ENCODE measurements at places on chromosomes 11 and 22.

- no peak for DNase-seq
These were observed 14.1 kb upstream of the KIAA0930 start for GRCh38 chr22:45254789-45255278.

DNA sequence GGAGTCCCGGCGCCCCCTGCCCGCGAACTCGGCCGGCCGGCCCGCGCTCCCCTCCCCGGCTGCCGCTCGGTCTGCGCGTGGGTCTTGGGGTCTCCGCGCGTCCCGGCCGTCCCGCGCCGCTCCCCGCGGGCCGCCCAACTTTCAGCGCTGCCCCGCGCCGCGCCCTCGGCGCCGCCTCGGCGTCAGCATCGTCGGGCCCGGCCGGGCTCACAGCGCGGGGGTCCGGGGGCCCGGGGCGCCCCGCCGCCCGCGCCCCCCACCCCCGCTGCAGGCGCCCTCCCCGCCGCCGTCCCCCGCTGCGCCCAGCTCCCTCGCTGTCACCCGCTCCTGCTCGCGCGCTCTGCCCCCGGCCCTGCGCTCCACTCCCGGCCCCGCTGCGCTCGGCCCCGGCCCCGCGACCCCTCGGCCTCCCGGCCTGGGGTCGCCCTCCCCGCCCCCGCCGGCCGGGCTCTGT is at the start of gene KCNJ4:
Gene KCNJ4 (minus strand): TSS at position 124 of the 454 bp plus-strand sequence. CDS start 27,067 bp downstream, outside the sequence.
- no peak for DNase-seq

- no peak for DNase-seq
These were observed 585.5 kb downstream of the NTM start for GRCh38 chr11:131955904-131956303.

DNA sequence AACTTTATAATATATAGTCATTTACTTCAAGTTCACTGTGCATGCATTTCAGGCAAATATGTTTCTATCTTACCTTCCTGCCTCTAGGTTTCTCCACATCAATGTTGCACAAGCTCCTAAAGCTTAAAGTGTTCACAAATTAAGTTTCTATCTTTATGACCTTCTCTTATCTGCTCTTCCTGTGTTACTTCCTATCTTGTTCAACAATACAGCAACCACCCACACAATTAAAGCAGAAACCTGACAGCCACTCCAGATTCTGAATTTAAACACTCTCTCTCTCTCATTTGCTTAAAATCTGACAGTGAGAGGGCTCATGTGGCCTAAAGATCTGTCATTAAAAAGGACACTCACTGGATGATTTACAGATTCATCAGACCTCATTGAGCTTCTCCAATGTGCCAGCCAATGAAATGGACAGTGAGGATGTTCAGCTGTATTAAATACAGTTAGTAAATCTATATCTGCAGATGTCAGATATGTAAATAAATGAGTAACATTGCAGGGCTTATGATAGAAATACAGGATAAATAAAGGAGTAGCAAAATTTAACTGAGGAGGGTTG is 10.9 kb downstream of the PDGFD start:
- DNase-seq, result no peak

DNA sequence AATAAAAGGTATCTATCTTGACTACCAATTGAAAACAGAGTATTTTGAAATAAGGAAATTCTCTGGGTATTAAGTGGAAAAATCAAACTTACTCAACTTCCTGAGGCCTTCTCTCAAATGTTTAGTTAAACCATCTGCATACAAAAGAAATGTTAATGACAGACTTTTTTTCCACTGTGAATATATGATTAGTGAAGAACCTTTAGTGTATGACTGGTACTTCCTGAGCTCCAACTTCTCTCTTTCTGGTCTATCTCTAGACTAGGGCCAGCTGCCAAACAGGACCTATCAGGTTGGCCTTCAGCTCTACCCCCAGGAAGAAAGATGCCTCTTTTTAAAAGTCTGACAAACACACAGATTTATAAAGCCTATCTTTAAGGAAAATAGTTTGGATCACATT is 68.8 kb upstream of the SCUBE2 start:
- DNase-seq, result no peak

DNA sequence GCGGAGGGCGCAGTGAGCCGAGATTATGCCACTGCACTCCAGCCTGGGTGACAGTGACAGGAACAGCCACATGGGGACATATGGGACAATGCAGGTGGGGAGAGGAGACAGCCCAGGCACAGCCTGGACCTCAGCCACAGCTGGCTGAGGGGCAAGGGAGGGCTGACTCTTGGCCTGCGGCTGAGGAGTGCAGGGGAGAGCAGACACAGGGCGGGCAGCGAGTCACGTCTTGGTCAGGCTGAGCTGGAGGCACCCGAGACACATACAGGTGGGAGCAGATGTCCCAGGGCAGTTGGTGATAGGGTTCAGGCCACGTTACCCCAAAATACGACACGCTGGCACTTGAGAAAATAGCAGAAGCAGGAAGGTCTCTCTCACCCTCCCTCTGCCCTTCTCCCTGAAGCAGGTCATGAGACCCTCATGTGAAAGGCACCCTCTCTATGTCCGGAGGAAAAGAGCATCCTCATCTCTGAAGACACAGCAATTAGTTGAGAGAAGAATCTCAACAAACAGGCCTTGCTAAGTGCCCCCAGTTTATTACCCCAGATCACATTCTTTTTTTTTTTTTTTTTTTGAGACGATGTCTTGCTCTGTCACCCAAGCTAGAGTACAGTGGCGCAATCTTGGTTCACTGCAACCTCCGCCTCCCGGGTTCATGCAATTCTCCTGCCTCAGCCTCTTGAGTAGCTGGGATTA is 10.5 kb downstream of the KIAA0930 start:
- DNase-seq, result no peak

DNA sequence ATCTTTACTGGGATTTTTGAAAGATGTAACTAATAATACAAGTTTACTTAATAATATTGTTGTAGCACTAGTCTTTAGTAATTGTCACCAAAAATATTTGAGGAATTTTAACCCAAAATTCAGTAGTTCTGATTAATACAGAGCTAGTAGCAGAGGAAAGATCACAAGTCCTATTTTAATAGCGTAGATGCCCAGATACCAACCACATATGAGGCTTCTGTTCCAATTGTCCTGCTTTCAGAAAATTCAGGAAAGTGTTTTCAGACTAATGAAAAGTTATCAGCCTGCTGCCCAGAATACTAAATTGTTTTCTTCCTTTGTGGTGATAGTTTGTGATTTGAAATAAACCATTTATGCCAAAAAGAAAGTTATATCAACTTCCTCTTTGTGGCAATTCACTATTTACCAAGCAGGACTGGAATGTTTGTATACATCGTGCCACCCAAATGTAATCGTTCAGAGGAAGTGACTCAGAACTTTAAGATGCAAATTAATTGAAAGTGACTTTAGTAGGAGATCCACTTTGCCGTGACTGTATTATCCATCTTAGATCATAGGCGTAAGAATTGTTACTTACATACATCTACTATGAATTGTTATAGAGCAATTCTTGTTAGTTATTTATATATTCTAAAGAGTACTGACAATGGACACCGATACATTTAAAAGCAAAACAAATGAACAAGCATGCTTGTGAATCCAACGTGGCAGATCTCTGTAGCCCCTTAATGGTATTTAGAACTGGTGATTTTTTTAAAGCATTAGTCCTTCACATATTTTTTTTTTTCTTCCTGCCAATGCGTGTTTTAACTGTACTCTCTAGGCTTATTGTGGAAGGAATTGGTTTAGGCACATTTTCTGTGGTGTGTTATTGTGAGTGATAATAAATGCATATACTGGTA is 231.0 kb downstream of the DDX10 start:
- no peak for DNase-seq

DNA sequence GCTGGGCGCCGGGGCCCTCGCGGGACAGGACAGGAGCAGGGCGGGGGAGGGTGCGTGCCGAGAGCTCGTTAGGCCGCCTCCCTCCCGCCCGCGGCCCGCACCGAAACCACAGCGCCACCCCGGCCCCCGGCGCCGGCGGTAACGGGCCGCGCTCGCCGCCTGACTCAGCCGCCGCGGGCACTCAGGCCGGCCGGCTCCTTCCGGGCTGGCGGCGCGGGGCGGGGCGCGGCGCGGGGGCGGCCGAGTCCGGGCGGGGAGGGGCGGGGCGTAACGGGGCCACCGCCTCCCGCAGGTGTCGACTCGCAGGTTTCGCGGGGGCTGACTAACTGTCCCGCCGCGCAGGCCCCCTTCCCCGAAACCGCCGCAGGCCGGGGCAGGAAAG is at the start of gene AP5B1:
Gene AP5B1 (minus strand): TSS at position 207 of the 382 bp plus-strand sequence. CDS start 385 bp downstream, outside the sequence.
- no peak for DNase-seq

DNA sequence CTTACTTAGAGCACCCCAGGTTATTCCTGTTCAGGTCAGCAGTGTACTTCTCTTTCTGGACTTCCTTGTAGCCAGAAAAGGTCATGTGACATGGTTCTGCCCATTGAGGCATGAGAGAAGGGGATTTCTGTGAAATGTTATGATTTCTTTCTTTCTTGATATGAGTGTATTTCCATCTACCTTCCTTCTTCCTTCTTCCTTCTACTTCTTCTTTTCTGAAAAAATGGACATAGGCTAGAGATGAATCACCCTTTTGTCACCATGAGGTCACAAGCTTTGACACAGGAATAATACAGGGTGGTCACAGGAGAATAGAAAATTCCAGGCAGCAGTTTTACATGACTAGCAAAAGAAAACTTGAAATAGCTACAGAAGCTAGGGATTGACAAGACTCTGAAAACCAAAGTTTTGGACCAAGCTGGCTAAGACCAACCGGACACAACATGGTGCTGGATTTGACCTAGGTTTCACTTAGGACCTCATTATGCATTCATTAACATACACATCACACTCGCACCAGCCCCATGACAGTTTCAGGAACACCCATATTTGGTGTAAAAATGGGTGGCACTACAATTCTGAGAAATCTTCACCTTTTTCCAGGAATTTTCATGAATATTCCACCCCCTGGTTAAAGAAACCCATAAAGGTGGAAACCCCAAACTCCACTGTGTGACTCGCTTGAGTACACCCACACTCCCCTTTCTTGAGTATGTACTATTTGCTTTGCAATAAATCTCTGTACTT is 21.2 kb upstream of the MAP6 start:
- DNase-seq, result no peak

- DNase-seq, result no peak
These were observed 1.0 kb upstream of the GLB1L2 start for GRCh38 chr11:134330611-134331353.

DNA sequence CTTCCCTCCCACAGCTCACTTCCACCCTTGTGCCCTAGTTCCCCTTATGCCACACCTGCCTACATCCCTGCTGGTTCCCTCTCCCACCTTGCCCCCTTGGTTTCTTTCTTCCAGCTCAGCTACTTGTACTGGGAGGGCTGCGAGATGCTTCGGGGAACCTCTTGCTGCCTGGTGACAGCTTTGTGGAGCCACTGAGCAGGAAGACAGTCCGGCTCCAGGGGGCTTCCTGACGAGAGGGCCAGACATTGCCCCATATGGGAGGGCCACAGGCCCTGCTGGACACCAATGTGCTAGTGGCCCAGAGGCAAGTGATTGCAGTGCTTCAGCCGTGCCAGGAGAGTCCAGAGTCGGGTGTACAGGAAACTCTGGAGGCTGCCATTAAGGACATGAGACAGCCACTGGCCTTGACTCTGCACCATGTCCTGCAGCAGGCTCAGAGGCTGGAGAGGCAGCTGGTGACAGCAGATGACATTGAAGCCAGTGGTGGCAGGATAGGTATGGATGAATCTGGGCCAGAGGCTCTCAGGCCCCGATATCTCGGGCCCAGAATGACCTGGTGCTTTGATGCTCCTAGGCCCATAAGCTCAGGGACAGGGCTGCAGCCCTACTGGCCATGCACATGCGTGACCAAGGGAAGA is 54.3 kb downstream of the BTG4 start:
- no peak for DNase-seq

DNA sequence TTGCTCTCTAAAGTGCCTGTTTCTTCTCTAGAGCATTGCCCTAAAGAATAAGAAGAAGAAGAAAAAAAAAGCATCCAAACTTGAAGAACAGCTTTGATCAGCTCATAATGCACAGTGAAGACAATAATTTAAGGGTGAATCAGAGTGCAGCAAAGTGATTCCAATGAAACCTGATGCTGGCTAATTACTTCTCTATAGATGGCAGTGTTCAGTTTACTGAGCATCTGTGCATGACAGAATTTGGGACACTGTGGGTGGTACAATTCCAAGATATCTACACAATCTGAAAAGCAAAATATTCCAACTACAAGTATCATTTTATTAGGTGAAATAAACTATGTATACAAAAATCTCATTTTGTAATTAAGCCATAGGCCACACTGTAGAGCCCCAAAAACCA is 450.5 kb upstream of the CCDC90B start:
- DNase-seq, result peak; percentile 28

DNA sequence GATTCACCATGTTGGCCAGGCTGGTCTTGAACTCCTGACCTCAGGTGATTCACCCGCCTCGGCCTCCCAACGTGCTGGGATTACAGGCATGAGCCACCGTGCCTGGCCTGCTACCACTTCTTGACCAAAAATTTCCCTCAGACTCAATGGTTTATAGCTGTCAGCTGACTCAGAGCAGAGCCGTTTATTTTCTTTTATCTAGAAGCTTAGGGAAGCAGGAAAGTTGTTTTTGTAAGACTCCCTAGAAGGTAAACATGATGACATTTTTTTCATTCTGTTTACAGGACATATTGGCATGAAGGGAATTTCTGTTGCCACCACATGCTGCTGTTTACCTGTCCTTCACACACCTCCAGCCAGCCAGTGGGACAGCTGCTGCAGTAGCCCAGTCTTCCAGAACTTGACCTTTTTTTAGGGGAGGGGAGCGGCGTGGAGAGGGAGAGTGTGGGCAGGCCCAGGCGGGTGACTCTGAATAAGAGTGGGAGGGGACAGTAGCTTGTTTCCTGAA is 56.1 kb upstream of the PTPRJ start:
- no peak for DNase-seq

DNA sequence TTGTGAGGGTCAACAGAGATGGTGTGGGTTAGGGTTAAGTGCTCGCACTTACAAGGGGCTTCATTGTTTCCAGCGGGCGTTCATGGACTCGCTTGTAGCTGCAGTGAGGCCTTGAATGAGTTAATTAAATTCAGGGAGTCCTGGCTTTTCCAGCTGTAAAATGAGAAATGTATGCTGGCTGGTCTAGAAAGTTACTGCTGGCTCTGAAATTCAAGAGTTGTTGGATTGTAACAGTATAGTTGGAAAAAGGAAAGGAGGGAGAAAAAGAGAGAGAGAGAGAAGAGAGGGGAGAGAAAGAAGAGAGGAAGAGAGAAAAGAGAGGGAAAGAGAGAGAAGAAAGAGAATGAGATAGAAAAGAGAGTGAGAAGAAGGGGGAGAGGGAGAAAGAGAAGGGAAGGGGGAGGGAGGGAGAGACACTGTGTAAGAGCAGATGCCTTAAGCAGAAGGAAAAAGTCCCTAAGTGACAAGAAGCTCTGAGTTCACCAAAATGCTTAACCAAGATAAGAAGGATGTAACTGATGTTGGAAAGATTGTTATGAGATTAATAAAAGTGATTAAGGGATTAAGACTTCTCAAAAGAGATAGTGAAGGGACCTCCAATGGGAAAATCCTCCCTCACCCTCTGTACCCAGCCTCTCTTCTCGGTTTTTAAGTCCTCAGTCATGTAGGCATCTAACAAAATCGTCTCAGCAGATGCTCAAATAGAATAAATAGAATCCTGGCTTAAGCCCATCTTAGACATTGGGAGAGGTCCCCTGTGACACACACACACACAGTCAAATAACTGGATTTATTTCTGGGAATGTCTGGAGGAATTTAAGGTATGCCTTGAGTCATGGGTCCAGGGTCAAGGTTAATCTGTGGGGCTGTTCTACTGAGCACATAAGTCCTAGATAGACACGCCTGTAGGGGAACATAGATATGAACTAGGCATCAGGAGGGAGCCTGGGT is 477.9 kb downstream of the MIAT start:
- DNase-seq, result no peak
